ENCODE measurements at places on chromosomes 11 and 22.

GRCh38 chr11:2730272-2731129 is 30.7 kb upstream of the KCNQ1OT1 start:
- DNase-seq: no peak

- DNase-seq: no peak
Observed at GRCh38 chr11:122696662-122697061, 41.1 kb downstream of the UBASH3B start.

DNA sequence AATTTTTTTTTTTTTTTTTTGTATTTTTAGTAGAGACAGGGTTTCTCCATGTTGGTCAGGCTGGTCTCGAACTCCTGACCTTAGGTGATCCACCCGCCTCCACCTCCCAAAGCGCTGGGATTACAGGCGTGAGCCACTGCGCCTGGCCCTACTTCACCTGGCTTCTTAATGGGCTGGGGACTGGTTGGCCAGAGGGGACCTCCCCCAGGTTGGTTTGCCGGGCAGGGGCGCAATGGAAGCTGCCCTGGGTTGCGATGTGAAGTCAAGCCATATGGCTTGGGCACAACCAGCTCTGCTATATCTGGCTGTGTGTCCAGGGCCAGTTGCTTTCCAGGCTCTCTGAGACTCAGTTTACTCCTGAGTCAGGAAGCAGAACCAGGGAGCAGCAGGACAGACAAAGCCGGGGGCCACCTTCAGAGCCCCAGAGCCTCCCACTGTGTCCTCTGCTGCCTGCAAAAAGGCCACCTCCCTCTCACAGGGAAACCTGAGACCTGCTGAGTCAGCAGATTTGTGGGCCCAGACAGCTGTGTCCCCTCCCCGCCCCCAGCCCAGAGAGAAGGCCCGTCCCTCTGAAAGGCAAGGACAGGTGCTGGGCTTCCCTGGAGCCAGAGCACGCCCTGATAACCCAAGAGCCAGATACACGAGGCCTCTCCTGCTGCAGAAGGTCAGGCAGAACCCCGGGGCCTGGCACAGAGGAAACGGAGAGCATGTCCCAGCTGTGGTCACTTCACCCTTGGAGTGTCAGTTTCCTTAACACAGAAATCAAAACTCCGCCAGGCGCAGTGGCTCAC is 29.2 kb upstream of the DAGLA start:
- no peak for DNase-seq

DNA sequence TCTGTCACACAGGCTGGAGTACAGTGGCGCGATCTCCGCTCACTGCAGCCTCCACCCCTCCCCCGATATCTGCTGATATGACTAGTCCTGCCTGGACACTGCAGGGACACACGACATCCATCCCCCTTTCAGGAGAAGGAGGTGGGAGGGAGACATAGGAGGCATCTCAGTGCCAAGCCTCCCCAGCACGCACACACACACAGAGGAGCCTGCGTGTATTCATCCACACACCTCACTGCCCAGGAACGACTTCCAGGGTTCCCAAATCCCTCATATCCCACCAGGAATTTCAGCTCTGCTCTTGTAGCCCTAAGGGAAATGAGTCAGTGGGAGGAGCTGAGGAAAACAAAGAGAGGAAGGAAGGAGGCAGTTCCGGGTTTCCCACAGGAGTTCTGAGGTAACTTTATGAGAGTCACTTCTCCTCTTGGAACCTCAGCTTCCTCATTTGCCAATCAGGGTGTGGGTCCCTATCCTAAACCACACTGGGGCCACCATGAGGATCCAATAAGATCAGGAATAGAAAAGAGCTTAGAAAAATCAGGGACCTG is 37.2 kb upstream of the ACER3 start:
- DNase-seq: no peak

DNA sequence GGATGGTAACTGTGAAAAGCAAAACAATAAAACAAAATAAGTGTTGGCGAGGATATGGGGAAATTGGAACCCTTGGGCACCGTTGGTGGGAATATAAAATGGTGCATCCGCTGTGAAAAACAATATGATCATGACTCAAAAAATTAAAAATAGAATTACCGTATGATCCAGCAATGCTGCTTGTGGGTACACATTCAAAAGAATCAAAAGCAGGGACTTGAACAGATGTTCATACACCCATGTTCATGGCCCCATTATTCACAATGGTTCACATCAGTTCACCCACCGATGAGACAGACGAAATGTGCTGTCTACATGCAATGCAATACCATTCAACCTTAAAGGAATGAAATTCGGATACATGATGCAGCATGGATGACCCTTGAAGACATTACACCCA is 1.2 kb upstream of the DERL3 start:
- DNase-seq: no peak

GRCh38 chr22:27296091-27296675 is 505.4 kb downstream of the MN1 start:
- no peak for DNase-seq

GRCh38 chr11:72114570-72114969 is 2.1 kb upstream of the ANAPC15 start:
- no peak for DNase-seq

DNA sequence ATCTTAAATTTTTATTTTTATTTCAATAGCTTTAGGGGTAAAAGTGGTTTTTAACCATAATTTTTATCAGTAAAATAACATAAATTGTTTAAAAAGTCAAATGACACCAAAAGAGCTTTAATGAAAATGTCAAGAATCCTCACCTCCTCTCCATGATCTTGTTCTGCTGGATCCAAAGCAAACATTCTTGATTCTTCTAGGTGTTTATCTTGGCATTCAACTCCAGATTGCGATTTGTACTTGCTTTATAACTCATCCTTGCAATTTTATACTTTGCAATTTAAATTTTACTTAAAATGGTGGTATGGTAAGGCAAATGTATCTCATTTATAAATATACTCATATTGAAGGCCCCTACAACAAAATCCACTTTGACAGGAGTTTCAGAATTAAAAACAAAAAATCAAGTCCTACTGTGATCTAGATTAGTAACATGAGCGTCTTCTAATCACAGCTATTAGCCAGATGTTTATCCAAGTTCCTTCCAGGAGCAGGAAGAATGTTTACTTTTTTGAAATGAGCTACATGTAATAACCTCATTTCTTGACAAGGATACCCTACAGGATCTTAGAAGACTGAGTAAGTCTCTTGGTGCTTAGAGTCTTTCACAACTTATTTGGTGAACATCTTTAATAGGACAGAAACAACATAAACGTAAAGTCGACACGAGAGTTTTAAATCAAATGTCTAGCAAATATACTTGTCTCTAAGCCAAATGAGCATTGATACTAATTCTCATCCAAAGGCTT is 72.4 kb upstream of the CARD18 start:
- DNase-seq: no peak

DNA sequence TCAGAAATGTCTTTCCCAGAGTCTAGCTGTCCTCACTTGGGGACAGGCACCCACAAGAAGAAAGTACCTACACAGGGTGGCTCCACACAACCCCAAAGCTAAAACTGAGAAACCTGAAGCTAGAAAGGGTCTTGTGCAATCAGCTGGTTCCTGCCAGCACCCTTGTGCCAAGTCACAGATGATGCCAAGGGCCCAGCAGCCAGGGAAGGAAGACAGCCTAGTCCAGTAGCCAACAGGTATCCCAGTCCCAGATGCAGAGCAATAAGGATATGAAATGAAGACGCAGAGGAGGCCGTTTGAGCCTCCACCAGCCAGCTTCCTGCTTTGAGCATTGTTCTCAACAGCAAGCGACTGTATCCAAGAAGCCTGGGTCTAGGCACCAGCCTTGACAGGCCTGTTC is 6.1 kb downstream of the PLEKHA7 start:
- DNase-seq: no peak

DNA sequence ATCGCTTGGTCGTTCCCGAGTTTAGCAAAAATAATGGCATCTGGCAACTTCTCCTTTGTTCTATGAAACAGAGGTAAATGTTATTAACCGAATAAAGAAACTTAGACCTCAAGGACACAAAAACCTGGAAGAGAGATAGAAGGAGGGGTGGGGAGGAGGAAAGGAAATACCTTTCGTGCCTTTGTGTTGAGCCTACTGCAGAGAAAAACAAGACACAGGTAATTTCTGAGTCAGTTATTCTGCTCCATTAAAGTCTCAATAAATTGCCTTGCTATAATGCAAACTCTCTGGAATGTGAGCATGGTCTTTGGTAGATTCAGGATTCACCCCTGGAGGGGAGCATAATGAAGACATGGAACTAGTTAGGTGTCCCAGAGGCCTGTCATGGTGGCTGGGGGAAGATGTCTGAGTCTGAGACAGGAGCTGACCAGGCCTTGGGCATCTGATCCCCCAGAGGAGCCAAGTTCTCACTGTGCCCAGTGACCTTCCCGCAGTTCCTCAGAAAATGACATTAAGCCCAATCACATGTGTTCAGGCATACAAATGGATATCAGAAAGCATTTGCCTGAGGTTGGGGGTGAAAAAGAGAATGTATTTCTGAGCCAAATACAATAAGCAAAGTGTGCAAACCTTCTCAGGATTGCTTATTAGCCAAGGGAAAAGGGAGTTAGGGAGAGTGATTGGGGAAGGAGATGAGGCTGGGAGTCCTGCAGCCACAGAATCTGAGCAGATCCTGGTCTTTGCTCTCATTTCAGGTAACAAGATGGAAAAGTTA is 72.6 kb upstream of the CADM1 start:
- no peak for DNase-seq

DNA sequence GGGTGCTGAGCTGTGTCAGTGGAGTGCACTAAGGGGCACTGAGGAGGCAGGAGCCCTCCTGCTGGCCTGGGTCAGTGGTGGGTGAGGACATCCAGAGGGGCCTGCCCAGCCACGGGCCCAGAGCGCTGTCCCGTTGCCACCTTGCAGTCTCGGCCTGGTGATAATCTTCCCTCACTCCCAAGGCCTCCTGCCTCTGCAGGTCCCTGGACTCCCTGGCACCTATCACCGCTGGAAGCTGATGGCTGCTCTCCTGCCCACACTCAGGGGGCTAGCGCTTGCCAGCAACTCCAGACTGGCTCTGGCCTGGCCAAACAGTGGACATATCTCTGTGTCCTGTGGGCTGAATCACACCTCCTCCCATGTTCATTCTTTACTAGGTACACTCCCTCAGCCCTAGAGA is 86.5 kb upstream of the PITPNB start:
- DNase-seq: no peak

DNA sequence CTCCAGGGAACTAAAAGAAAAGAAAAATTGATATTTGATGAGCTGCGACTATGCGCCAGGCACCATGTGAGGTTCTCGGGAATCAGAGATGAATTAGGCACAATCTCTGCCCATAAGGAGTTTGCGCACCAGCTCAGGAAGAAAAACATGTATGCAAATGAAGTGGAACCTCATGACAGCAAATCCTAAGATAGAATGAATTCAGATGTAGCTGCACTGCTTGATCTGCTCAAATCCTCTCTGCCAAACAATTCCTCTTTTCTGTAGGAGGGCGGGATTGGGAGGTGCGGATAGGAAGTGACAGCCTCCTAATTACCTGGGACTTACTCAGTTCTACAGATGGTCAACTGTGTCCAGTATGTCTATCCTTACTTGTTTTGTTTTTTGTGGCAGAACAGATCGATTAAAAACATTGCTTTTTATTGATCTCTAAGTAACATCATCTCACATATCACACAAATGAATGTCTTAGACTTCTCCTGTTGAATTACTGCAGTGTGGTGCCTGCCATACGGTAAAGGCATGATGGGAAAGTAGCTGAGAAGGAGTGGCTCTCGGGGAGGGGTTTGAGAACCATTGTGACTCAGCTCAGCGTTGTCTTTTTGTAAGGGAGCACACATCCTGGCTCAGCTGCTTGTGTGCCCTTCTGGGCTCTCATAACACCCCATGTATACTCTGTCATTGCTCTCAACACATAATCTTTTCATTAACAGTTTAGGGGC is 13.9 kb downstream of the CRTAM start:
- no peak for DNase-seq

DNA sequence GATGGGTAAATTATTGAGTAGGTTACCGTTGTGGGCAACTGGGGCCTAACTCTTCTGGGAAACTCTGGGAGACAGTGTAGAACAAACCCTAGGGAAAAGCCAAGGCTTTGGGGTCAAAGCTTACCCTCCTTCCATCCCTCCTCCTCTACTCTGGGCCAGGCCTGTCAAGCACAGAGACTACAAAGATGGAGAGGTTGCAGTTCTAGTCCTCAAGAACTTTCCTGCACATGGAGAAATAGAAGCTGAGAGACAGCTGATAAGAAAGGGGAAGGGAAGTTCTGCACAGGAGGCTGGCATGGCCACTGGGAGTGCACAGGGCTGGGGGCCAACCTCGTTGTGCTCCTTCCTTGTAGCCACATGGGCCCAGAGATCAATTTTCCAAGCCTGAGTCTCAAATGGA is 67.2 kb upstream of the ALX4 start:
- no peak for DNase-seq

Measured in D341Med (cell line).